ENCODE measurements at places on chromosomes 12 and 14.

- no peak for DNase-seq
Observed at GRCh38 chr12:38878333-38878705, 27.1 kb downstream of the CPNE8 start.

DNA sequence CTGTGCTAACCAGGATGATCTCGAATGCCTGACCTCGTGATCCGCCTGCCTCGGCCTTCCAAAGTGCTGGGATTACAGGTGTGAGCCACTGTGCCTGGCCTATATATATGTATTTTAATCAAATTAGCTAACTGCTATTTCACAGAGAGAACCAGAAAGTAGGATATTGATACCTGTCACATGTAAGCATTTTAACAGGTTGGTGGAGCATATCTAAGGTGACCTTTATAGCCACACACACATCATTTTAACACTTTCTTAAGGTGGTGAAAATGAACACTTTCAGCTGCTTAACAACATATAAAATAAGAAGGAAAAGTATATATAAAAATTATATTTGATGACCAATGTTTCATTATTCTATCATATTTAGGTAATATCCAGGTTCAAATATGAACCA is 57.0 kb upstream of the ATF7IP start:
- no peak for DNase-seq

DNA sequence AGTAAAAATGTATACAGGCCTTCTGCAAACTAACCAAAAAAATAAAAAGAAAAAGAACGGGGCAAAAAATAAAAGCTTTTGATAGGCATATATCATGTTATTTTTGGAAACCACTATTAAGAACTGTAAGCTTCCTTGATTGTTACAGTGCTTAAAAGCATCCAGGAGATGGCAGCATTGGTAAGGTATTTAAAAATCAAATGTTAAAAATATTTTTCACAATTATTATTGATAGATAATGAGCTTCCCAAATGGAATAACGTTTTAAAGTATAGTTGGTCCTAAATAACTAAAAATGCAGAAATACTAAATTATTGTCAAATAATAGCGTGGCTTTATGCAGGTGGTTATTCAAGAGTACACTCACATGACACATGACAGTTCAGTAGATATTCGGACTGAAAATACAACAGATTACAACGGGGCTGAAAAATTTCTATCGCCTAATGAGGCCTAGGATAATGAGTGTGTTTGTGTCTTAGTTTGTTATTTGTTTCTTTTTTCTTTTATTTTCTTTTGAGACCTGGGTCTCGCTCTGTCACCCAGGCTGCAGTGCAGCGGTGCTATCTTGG is 127.2 kb upstream of the ATF7IP start:
- no peak for DNase-seq

- peak; percentile 82 for DNase-seq
Observed at GRCh38 chr12:6914246-6914946, at the start of gene ENO2. Gene ENO2 (plus strand): TSS chr12:6914580. CDS start chr12:6915833, 1,253 bp downstream.

DNA sequence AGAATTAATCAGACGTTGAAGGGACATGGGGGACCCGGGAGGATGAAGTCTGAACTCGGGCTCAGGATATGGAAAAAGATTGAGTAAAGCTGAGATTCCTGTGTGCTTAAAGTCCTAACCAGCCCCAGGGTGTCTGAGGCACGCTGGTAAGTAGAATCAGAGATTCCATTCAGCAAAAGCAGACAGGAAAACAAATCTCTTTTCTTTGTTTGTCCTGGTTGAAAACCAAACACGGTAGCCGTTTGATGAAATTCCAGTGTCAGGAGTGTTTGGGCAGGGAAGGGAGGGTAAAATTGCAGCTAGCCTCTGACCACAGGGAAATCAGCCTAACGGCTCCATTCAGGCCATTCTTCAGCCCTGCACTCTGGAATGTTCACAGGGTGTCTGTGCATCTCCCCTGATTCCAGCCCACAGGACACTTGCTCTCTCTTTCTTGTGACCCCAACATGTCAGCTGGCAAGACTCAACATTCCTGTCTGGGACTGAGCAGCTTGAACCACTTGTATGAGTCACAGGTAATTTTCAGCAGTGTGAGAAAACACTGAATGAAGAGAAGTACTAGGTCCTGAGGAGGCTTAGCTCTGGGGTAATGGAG is 31.0 kb downstream of the NINJ2 start:
- no peak for DNase-seq

- no peak for DNase-seq
Observed at GRCh38 chr12:108826807-108827721, 30.3 kb downstream of the SSH1 start.

DNA sequence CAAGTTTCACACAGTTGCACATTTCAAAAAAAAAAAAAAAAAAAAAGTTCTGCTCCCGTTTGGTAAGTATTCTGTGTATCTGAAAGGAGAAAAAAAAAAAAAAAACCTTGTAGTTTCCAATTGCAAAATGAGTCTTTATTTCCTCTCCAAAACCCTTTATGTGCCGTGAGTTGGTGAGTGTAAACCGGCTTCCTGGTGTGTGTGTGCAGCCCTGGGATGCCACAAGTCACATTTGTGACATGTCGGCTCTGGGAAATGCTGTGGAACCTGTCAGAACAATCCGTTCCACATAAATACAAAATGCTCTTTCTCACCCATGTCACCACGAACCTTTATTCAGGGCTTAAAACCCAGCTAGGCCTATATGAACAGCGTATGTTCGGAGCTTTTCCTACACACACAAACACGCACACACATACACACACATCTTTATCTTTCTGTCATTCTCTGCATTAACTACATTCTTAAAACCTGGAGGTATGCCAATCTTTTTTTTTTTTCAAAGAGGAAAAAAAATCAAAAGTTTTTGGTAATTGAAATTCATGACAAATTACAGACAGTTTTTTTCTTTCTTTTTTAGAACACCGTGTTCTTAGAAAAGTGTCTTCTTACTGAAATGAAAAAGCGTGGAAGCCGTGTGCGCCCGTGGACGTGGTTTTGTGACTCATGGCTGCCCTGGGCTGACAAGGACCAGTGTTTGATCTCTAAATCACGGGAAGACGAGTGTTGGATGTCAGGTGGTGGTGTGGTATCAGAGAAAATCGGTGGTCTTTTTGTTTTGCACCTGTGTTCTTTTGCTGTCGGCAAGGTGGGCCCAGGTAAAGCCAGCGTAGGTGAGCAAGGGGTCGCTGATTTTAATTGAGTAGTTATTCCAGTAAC is 612.0 kb downstream of the VRK1 start:
- DNase-seq, result no peak

DNA sequence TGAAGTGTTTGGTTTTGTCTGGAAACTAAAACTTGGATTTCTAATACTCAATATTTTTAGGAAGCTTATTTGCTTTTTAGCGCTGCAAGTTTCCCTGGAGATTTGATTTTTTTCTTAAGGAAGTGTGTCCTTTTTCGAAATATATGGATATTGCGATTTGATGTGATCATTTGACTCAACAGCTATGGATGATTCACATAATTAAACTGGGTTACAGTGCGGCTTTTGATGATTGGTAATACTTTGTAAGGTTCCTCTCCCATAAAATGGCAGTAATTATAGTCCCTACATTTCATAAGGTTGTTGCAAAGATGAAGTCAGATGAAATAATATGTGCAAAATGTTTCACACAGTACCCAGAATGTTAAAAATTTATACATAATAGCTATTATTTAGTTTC is 13.1 kb downstream of the LDHB start:
- no peak for DNase-seq

GRCh38 chr12:24605466-24605865 is 343.4 kb downstream of the BCAT1 start:
- DNase-seq, result no peak

DNA sequence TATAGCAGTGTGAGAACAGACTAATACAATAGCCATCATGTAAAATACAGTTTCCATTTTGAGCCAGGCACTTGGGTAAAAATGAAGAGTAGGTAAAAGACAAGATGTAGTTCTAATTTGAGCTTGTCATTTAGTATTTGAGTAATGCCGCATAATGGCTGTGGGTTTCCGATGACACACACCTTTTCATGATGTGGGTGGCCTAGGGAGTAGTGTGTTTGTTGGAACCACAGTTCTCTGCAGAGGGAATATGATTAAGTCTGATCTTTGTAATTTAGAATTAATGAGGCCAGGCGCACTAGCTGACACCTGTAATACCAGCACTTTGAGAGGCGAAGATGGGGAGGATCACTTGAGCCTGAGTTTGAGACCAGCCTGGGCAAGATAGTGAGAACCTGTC is 61.8 kb downstream of the RCOR1 start:
- DNase-seq, result no peak

DNA sequence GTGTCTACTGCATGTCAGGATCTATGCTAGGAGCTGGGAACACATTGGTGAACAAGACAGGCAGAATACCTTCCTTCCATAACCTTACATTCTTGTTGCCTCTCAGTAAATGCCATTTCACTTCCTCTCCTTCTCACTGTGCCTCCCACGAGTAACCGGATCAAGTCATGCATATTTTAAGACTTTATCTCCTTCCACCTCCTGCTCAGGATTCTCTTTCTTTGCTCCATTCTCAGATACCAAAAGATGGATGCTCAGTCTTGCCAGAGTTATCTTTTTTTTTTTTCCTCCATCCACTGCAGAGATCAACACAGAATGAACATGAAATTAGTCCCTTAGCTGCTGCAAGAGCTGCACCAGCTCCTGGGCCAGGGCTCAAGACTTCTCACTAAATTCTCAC is 20.0 kb upstream of the APPL2 start:
- no peak for DNase-seq

DNA sequence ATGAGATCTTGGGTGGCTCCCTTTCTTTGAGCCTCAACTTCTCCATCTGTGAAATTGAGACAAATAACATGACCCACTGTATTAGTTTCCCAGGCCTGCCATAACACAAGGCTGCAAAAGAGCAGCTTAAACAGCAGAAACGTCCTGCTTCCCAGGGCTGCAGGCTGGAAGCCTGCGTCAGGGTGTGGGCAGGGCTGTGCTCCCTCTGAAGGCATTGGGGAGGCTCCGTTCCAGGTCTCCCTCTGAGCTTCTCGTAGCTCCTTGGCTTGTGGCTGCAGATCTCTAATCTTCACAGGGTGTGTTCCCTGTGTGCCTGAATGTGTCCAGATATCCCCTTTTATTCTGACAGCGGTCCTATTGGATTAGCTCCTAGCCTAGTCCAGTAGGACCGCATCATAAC is 147.1 kb downstream of the VRK1 start:
- DNase-seq, result no peak

GRCh38 chr12:53956914-53957536 is 2.3 kb downstream of the HOXC12 start:
- no peak for DNase-seq

DNA sequence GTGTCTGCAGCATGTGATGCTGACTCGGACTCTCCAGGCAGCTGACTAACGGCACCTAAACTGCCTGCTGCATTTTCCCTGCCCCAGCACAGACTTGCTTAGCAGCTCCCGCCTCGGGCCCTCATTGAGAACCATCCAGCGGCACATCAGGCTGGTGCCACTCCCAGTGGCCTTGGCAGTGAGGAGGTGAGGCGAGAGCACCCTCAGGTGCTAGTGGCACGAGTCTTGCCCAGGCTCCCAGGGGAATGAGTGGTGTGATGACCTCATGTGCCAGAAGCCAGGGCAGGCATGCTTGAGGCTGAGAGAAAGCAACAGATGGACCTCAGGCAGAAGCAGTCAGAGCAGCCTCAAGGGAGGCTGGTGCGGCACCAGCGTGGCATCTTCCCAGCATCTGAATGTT is 60.2 kb downstream of the PRKCH start:
- DNase-seq, result no peak

DNA sequence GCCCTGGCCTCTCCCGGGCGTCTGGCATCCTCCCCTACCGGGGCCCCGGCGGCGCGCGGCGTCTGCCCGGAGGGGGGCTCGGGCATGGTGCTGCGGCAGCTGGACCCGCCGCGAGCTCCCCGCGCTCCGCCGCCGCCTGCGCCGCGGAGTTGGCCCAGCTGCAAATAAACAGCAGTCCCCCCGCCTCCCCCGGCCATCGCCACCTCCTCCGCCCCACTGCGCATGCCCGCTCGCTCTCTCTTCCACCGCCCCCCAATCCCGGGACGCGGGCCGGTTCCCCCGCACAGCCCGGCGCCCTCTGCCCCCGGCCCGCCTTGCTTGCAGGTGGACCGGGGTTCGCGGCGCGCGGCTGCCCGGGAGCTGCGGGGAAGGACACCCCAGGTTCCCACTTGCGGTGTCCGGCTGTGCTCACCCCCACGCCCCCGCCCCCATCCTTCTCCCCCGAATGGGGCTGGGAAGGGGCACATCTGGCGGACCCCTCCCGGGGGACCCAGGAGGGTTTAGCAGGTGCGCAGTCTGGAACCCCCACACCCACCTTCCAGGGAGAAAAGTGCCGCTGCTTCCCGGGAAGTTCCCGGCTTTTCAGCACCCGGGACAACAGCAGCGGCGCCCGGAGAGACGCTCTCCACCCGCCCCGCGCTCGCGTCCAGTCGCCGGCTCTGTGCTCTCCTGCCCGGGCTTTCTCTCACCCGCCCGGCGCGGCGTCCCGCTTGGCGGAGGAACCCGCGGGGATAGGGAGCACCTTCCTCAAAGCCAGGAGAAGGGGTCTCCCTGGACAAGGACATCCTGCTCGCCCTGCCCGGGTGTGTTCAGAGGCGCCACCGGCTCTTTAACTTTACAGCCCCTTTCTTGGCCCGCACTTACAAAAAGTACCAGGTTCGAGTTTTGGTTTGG is at the start of gene TMTC1:
TSS of gene TMTC1 (minus strand) at position 170 of the 894 bp plus-strand sequence. CDS start 191 bp downstream, outside the sequence.
- no peak for DNase-seq

DNA sequence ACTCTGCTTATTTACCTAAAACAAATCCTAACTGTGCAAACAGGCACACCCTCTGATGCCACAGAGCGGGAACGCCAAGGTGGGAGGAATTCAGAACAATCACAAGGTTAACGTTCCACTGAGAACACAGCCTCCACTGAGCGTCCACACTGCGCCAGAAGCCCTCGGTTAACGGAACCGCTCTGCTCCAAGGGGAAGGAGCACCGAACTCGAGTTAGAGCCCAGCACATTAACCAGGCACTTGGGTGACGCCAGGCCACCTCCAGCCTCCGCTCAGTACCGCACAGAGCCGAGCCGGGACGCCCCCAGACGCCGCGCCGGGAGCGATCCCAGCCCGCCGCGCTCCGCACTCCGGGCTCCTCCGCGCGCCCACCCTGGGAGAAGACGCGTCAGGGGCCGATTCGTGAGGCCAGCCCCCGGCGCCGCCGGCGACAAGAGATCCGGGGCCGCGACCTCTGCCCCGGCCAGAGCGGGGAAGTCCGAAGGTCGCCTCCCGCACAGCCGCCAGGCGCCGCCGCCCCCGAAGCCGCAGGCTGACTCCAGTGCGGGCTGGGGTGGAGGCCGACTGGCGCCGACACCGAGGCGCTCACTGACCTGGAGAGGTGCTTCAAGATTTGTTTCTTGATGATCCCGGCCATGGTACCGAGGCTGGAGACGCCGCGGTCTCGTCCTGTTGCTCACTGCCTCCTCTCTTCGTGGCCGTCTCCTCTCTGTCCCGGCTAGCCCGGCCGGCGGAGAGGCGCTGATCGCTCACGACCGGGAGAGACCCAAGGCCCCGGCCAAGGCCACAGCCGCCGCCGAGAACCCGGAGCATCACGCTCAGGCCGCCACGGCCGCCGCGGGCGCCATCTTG is 450 bp downstream of the BLTP3B start:
- peak; percentile 18 for DNase-seq

GRCh38 chr12:78340406-78340805 is 509.7 kb downstream of the NAV3 start:
- no peak for DNase-seq

Measured in T-helper 22 cell (primary cell).